NCI-H1105 (cell line): ENCODE measurements at places on chromosomes 4 and X.

DNA sequence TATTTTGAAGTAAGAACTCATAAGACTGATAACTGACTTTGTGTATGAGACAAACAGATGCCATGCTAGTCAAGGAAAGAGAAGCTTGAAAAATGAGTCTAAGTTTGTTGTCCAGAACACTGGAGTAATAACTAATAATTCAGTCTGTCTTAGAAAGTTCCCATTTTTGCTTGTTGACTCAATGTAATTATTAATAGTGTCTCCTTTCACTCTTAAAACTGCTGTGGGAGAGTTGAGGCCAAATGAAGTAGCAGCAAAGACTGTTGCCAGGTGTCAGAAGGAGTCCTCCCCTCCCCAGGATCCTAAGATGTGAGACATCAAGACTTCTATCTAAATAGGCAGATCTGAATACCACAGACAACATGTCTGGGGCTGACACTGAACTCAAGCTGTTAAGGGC, 20.8 kb upstream of the FAM13A start:
- no peak for DNase-seq

GRCh38 chr4:98610926-98611676, 47.3 kb downstream of the TSPAN5 start:
- DNase-seq = no peak

DNA sequence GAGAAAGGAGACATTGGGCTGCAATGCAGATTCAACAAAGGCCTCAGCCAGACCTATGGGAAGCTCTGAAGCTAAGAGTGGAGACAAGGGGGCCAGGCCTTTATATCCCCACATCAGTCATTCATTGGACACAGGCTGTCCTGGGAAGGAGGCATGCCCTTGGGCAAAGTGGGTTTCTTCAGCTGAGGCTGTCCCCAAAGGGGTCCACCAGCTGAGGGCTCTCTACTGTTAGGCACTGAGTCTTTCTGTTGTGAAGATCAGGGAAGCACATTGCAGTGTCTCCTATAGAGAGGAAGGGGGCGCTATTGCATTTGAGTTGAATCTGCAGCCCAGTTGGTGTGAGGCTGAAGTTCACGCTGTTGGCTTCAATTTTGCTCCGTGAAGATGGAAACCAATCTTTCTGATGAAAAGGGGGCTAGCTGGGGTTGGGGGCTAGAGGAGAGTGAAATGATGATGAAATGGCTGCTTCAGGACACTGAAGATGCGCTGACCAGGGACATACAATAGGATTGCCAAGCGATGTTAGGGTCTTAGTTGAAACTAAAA, 48.0 kb downstream of the SLC25A5 start:
- peak; percentile 40 for DNase-seq

DNA sequence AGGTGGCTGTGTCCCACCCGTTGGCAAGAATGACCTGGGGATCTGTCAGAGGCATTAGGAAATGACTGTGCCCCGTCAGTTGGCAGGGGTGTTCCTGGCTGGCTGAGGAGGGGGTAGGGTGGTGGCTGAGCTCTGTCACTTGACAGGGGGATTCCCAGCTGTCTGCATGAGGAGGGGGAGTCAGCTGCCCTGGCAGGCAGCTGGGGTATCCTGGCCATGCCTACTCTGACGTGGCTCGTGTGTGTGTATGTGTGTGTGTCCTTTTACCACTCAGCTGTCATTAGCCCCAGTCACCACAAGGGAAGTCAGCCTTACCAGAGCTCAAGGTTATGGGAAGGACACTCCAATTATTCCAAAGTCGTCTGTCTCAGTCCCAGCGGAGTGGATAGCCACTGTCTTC, 93.2 kb downstream of the EFNB1 start:
- no peak for DNase-seq

GRCh38 chr4:146159384-146160058, 16.0 kb upstream of the LSM6 start:
- no peak for DNase-seq

DNA sequence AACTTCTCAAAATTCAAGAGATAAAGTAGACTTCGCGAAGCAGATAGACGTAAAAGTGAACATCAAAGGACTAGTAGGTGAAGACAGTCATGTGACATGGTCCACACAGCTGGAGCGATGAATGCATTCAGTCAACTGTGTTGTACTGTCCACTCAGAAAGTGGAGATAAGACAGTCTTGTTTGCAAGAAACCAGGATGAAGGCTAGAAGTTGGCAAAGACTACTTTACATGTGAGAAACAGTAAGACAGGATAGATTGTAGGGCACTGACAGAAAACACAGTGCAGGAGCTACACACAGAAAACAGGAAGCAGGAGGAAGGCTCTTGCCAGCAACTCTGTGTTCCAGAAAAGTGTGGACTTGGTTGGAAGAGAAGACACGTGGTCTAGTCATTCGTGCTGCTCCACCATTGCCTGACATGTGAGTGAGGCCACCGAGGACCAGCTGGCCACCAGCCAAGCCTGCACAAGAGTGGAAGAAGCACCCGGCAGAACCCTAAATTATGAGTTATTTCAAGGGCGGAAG, 78.9 kb downstream of the FAT1 start:
- DNase-seq = no peak

GRCh38 chr4:133483600-133484246, 334.6 kb downstream of the PCDH10 start:
- DNase-seq = no peak

DNA sequence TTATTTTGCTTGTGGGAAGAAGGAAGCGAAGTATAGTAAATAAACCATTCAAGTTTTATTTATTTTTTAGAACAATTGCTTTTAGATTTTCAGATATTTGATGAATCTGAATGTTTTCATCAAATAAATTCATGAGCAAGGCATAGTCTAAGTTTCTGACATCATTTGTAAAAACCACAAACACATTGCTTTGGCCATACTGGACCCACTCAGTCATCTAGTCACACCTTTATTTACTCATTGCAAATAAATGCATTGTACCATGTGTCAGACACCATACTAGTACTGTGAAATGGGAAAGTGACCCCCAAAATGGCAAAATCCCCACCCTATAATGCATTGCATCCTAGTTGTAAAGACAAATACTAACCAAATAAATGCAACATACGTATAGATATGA, 449.1 kb upstream of the SMIM31 start:
- DNase-seq = no peak

- DNase-seq = no peak
These were observed 1144.4 kb downstream of the NLGN4X start for GRCh38 chrX:5084279-5084678.

DNA sequence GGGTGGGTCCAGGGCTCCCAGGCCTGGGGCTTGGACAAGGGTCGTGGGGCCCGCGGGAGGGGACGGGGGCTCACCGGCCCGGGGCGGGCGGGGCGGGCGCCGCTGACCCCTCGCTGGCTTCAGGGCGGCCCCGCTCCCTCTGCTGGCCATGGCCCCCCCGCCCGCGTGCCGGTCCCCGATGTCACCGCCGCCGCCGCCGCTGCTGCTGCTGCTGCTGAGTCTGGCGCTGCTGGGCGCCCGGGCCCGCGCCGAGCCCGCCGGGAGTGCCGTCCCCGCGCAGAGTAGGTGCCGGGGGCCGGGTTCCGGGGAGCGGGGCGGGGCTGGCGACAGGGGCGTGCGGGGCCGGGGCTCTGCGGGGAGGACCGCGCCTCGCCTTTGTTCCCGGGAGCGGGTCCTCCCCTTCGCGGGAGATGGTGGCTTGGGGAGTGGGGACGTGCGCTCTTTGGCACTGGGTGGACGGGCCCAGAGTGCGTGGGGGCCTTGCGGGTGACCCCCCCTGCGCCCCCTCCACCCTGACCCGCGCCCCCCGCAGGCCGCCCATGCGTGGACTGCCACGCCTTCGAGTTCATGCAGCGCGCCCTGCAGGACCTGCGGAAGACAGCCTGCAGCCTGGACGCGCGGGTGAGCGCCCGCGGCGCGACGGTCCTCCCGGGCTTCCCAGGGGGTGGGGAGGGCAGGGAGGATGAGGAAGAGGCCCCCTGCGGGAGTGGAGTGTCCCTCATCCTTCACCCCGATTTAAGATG, 16.8 kb upstream of the NAT8L start:
- no peak for DNase-seq

DNA sequence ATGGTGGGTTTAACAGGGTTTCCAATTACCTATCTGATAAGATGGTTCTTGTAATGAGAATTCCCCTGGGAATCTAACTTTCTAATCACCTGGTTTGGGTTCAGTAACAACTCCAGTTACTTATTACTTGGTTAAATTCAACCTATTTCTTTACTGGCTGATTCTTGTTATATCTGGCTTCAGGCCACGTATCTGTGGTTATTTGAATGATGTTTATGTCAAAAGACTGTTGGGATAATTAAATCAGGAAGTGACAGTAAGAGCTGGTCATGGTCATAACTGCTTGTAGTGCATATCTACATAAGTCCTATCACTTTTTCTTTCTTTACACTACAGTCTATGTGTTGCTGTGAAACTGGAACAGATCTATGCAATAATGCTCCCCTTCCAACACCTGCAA, 108.1 kb downstream of the MID1 start:
- no peak for DNase-seq

DNA sequence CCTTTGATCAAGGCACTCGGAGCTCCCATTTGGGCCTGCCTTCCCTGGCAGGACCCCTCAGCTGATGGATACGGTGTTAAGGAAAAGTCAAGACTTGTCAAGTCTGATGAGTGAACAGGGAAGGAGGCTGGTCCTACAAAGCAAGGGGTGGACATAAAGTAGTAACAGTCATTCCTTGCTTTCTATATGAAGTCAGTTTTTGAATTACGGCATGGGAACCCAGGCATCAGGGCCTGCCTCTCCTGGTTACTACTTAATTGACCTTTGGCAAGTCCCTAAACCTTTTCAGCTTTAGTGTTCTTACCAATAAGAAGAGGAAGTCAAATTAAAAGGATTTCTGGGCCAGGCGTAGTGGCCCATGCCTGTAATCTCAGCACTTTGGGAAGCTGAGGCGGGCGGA, 7.0 kb downstream of the CHST7 start:
- DNase-seq = no peak

DNA sequence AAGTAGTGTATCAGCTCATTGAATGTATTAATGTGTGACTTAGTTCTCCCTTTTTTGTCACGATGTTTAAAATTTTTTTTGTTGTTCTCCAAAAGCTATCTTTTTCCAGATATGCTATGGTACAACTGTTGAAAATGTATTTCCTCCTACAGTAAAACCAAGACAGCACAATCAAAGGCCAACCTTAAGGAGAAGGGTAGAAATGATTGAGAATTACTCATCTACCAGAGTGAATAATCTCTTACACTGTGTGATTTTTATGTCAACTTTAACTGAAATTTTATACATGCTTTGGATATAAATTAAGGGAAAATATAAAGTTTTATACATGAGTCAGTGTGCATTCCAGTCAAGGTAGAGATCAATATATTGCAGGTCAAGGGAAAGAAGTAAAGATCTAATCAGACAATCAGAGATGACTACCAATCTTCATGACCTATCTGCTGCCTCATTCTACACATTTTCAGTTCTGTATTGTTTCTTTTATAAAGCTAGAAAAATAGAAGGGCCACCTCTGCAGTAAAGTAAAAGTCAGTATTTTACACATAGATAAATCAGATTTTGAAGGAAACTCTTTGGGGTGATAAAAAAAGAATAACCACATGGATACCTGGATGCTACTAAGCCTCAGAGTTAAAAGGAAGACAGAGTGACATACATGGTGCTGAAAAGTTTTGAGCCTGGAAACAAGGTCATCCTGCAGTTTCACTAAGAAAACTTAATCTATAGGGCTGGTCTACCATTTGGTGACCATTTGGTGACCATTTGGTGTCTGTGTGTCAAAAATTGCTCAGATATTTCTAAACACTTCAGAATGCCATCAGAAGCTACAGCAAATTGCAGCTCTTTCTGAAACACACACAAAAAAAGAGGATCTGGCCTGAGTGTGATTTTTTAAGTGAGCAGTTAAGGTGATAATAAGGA, 1.6 kb downstream of the FAM13A start:
- no peak for DNase-seq
